ENCODE measurements at places on chromosomes 3 and 15. TPM values are rescaled to one million over a fixed set of nuclear protein-coding genes. Genes with fewer than 3 reads are reported as not detected.

The GOLGA6L10 gene
- total RNA-seq = 0.91 TPM

The P2RY14 gene
- 2.2 TPM for total RNA-seq

DNA sequence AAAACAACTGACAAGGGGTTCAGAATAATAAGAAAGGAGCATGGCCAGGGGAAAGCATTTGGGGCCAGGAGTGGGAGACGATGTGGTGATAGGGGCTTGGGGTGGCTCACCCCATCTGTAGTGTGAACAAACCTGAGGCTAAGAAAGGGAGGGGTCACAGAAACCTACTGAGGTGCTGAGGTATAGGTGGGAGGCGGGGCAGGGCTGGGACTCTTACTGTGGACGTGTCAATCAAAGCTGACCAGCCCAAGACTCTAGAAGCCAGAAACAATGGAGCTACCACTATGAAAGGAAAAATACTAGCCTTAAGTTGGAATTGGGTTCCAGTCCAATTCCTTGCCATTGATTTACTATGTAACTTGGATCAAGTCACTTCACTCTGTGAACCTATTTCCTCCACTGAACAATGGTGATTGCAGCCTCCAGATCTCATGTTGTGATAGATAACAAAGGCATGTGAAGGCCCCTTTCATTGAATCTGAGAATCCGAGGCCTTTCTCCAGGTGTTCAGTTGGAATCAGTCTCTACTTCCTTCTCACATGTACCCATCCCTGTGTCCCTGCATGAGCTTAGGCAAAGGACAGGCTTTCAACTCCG lies 260.9 kb upstream of the HES1 start:
- H3K27ac ChIP-seq = no peak overlapping the region
- no peak for DNase-seq
- H3K4me3 ChIP-seq = no peak overlapping the region
- peaks cover 41% of the 10 kb centered on the region for H3K27me3 ChIP-seq

GRCh38 chr3:173214576-173214975 lies 73.5 kb upstream of the SPATA16 start:
- no peak for DNase-seq
- H3K27ac ChIP-seq = no peak overlapping the region
- H3K4me3 ChIP-seq = no peak overlapping the region
- no peaks in the 10 kb centered on the region for H3K27me3 ChIP-seq
- no peaks in the 10 kb centered on the region for H3K36me3 ChIP-seq

- no peak overlapping the region for H3K4me3 ChIP-seq
- H3K27me3 ChIP-seq = peaks cover 4% of the 10 kb centered on the region
These were observed 34.3 kb upstream of the PLSCR2 start for GRCh38 chr3:146503461-146504202.

- no peaks in the 10 kb centered on the region for H3K4me1 ChIP-seq
- no peaks in the 10 kb centered on the region for H3K27me3 ChIP-seq
- H3K27ac ChIP-seq = no peak overlapping the region
- no peak overlapping the region for H3K4me3 ChIP-seq
- H3K36me3 ChIP-seq = no peaks in the 10 kb centered on the region
These were observed 2.0 kb upstream of the CLDN16 start for GRCh38 chr3:190385731-190386688.

- H3K4me3 ChIP-seq = no peak overlapping the region
- H3K27me3 ChIP-seq = no peaks in the 10 kb centered on the region
- peaks cover 19% of the 10 kb centered on the region for H3K4me1 ChIP-seq
- DNase-seq = no peak
These were observed 55.1 kb upstream of the RASA2 start for GRCh38 chr3:141431411-141432378.

DNA sequence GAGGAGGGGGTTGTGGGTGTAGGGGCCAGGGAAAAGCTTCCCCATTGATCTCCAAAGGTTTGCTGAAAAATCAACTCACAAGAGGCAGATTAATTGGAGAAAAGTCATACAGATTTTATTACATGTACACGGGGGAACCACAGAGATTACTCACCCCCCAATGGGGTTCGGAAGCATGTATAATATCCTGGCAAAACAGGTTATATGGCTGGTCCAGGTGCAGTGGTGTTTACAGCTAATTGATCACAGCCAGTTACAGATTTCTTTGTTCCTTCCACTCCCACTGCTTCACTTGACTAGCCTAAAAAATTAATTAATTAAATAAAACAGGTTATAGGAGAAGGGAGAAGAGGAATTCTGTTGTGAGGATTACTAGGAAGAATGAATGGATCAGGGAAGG lies 22.4 kb downstream of the PRKCI start:
- H3K27ac ChIP-seq = no peak overlapping the region
- peaks cover 9% of the 10 kb centered on the region for H3K4me1 ChIP-seq
- H3K27me3 ChIP-seq = no peaks in the 10 kb centered on the region
- DNase-seq = no peak

- H3K4me1 ChIP-seq = peaks cover 6% of the 10 kb centered on the region
- no peak overlapping the region for H3K27ac ChIP-seq
- no peaks in the 10 kb centered on the region for H3K27me3 ChIP-seq
- no peak overlapping the region for H3K4me3 ChIP-seq
- peak; percentile 61 for DNase-seq
- no peaks in the 10 kb centered on the region for H3K36me3 ChIP-seq
These were observed 23.5 kb downstream of the DNAH1 start for GRCh38 chr3:52339612-52340011.

GRCh38 chr3:155441026-155441425 lies 147.5 kb upstream of the STRIT1 start:
- no peak for DNase-seq
- no peaks in the 10 kb centered on the region for H3K27me3 ChIP-seq
- no peaks in the 10 kb centered on the region for H3K36me3 ChIP-seq
- no peak overlapping the region for H3K27ac ChIP-seq
- no peaks in the 10 kb centered on the region for H3K4me1 ChIP-seq

DNA sequence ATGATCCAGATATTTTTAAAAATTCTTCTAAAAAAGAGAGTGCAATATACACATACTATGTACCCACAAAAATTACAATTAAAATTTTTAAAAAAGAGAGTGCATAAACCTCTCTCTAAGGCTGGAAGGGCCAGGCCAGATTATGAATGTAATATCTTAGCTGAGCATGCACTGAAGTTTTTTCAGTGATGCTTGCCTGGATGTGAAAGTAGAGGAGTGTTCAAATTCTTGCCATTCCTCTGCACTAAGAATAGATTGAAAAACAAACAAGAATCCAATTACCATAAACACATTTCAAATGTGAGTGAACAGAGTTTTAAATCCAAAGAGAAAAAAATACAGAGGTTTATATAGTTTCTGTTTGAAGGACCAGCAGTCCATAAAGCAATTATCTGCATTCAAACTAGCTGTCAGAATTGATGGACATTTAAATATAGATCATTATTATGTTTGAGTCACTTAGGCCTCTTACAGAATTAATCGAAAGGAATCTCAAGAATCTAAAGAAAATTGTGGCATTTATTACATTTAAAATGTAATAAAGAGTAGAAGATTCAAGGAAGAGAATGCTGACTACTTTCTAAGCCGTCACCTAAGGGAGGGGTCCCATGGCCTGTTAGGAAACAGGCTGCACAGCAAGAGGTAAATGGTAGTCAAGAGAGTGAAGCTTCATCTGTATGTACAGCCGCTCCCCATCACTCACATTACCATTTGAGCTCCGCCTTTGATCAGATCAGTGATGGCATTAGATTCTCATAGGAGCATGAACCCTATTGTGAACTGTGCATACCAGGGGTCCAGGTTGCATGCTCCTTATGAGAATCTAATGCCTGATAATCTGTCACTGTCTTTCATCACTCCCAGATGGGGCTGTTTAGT lies 159.3 kb upstream of the MDFIC2 start:
- H3K27ac ChIP-seq = no peak overlapping the region
- no peaks in the 10 kb centered on the region for H3K36me3 ChIP-seq
- DNase-seq = no peak
- no peak overlapping the region for H3K4me3 ChIP-seq
- H3K27me3 ChIP-seq = no peaks in the 10 kb centered on the region
- H3K4me1 ChIP-seq = no peaks in the 10 kb centered on the region

- peaks cover 32% of the 10 kb centered on the region for H3K36me3 ChIP-seq
- H3K4me1 ChIP-seq = no peaks in the 10 kb centered on the region
- no peaks in the 10 kb centered on the region for H3K27me3 ChIP-seq
- no peak overlapping the region for H3K4me3 ChIP-seq
These were observed 35.9 kb downstream of the INO80 start for GRCh38 chr15:41080144-41080543.

DNA sequence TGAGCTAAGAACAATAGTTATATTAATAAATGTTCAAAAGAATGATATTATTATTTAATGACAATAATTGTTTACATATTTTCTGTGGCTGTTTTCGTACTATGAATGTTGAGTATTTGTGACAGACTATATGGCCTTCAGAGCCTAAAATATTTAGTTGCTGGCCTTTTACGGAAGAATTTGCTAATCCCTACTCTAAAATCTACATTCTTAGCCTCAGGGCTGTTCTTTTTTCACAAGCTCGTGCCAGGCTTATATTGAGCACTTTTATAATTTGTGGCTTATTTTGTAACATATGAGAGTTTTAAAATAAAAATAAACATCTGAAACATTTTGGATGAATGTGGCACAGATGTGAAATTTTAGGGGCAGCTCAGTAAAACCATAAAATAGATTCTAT lies 79.9 kb downstream of the KCNH8 start:
- no peak overlapping the region for H3K27ac ChIP-seq
- no peaks in the 10 kb centered on the region for H3K36me3 ChIP-seq
- no peaks in the 10 kb centered on the region for H3K4me1 ChIP-seq
- H3K27me3 ChIP-seq = no peaks in the 10 kb centered on the region

All from activated CD8-positive, alpha-beta memory T cell treated with anti-CD3 and anti-CD28 coated beads, Interleukin-2, amount 10 ng/mL, durations not matched to agents 7 days and 5 days (primary cell).